ENCODE measurements at places on chromosomes 4 and X.

DNA sequence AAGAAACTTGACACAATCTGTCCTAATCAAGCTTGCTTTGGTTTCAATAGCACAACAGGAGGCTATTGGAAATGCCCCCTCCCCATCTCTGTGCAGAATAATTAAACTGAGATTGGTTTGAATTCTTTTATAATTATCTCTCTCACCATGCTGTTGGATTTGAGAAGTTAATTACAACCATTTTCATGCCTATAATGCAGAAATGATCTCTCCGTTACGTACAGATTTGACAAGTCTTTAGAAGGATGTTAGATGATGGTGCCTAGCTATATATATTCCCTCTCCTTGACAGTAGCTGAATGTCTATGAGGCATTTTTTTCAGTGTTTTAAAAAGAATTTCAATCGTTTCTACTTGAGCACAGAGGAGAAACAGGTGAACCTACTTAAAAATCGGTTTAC, 488.4 kb upstream of the TECRL start:
- no peak for DNase-seq

- no peak for DNase-seq
Measured at GRCh38 chrX:86014421-86014820, 32.9 kb downstream of the CHM start.

DNA sequence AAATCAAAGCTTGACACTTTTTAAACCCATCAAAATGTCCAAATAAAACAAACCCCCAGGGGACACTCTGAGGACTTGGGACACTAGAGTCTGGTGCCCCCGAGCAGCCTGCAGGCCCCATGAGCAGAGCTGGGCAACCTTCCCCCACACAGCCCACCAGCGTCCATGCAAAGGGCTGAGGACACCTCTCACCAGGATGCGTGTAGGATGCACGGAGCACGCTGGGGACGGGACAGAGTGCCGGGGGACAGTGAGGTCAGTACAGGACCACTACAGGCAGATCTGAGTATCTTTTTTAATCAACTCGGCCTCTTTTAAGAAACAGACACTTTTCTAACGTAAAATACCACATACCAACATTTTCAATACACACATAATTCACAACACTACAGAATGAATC, 6.9 kb downstream of the GAK start:
- no peak for DNase-seq

- DNase-seq, result no peak
Measured at GRCh38 chr4:61301271-61301670, 101.1 kb downstream of the ADGRL3 start.

GRCh38 chr4:1246901-1247863, 1.7 kb downstream of the CTBP1 start:
- DNase-seq, result no peak

- DNase-seq, result no peak
Measured at GRCh38 chr4:147123146-147123545, 177.5 kb upstream of the TTC29 start.

DNA sequence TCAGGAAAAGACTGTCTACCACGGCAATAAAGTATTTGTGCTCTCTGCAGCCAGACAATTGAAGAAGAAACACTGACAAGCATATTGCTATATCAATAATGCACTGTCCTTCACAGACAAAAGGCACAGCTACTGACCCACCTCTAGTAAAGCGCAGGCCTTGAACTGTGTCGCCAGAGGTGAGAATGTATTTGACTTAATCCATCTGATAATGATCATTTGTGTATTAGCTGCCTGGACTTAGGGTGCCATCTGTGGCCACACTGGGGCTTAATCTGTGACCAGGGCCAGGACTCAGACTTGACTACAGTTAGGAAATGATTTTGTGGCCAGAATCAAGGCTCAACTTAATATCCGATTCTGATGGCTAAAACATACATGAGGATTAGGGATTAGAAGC, 260.4 kb downstream of the SMARCA1 start:
- no peak for DNase-seq

- DNase-seq, result no peak
Measured at GRCh38 chr4:67883902-67884301, at the start of gene TMPRSS11D. Gene TMPRSS11D (minus strand): TSS chr4:67884002. CDS start chr4:67883933, 69 bp downstream.

DNA sequence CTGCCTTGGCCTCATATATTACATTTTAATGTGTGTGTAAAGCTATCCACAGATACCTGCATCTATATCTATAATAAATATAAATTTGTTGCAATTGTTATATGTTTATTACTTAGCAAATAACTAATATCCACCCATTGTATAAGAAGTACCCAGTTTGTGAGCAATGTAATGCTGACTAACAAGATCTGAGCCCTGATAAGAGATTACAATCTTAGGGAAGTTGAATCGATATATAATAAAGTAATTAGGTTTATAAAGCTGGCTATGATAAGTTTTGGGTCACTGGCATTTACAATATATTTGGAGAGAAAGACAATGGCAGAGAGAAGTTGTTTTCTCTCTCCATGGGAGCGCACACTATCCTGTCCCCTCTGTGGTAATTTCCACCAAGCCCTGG, 280.6 kb downstream of the NR3C2 start:
- no peak for DNase-seq

DNA sequence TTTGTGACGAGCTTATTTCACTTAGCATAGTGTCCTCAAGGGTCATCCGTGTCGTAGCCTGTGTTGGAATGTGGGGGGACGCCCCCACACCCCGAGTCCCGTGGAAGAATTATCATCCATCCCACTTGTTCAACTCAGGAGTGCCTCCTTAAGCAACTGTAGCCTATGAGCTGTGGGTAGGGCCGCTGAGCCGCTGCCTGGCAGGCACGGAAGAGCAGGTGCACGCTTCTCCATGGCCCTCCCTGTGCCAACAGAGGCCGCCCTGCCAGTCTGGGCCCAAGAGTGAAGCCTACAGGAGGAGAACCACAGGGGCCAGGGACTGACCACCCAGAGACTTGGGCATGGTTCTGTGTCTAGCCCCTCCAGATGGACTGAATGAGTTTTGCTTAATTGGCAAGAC, 2.3 kb upstream of the RGS12 start:
- DNase-seq, result no peak

- DNase-seq, result no peak
Measured at GRCh38 chr4:113763029-113763285, 1.4 kb upstream of the CAMK2D start.

DNA sequence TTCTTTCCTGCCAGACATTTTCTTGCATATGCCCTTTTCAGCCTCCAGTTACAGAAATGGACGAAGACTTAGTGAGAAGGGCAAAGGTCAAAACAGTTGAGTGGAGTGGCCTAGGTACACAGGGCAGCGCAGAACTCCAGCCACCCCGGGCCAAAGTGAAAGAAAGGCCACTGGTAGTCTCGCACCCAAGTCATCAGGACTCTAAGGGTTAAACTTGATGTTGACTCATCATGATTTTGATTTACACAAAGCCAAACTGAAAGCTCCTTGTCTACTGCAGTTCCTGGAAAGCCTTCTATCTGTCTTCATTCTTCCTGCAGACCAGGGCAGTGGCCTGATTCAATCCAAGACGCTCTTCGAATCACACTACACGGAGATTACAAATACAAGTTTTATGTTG, 2.6 kb upstream of the IL13RA1 start:
- no peak for DNase-seq

GRCh38 chr4:183330841-183331240, 8.6 kb upstream of the CLDN24 start:
- no peak for DNase-seq

GRCh38 chrX:9003041-9003440, 30.9 kb downstream of the FAM9B start:
- DNase-seq, result no peak
